Esophagus squamous epithelium (tissue), 5 donors: ENCODE measurements at places on chromosomes 6 and 20. TPM values are rescaled to one million over a fixed set of nuclear protein-coding genes. Genes with fewer than 3 reads are reported as not detected.
A peak's percentile ranks its signal among the peaks of the same experiment; 100 is the strongest.

Gene ENPP3
- total RNA-seq: 2.3 TPM

Gene TPD52L1
- total RNA-seq: 202 TPM

GRCh38 chr20:11686820-11687543, 230.7 kb upstream of the BTBD3 start:
- no peaks in the 10 kb centered on the region for H3K36me3 ChIP-seq
- H3K4me3 ChIP-seq: peak overlapping the region; percentile 8
- DNase-seq: no peak
- H3K27ac ChIP-seq: no peak overlapping the region
- H3K4me1 ChIP-seq: no peaks in the 10 kb centered on the region

Gene SLC4A11
- 7.2 TPM for total RNA-seq
